NCI-H187 (cell line): ENCODE measurements at places on chromosomes 1 and 21.

DNA sequence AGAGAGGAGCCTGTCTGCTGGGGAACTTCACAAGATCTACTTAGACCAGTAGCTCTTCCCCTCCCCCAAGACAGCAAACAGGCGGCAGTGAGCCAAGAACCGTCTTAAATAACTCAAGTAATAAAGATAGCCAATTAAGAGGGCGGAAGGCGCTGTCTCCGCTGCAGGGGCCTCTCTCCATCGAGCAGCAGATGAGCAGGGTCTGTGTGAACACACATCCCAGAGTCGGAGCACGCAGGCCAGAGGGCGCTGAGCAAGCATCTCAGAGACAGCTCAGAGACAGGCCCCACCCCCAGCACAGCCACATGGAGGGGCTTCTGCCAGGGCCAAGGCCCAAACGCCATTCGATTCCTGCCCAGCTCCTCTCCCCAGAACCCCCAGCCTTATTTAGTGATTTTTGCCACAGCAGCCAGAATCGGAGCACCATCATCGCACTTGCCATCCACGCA lies 11.1 kb downstream of the IFFO2 start:
- DNase-seq = no peak

GRCh38 chr1:210596641-210597040 lies 267.9 kb downstream of the HHAT start:
- no peak for DNase-seq

- no peak for DNase-seq
Measured at GRCh38 chr1:82065916-82066315, 265.2 kb downstream of the ADGRL2 start.

DNA sequence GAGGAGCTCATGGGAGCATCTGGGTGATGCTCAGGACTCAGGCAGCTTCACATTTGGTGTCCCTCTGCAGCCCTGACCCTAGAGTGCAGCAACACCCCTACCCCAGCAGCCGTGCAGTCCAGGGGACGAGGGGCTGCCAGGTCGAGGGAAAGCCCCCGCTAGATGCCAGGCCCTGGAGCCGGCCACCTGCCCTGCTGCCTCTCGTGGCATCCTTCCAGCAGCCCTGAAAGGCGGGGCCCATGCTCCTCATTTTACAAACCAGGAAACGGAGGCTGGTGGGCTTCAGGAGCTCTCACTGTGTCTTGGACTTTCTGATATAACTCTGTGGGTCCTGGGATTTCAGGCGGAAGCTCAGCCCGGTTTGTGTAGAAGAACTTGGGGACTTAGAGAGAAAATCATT lies 120.5 kb upstream of the WNT4 start:
- no peak for DNase-seq

GRCh38 chr1:226653311-226653921 lies 85.7 kb downstream of the ITPKB start:
- DNase-seq = no peak
